Foreskin fibroblast (primary cell): ENCODE measurements at places on chromosomes 3 and 15.
A peak's percentile ranks its signal among the peaks of the same experiment; 100 is the strongest.

DNA sequence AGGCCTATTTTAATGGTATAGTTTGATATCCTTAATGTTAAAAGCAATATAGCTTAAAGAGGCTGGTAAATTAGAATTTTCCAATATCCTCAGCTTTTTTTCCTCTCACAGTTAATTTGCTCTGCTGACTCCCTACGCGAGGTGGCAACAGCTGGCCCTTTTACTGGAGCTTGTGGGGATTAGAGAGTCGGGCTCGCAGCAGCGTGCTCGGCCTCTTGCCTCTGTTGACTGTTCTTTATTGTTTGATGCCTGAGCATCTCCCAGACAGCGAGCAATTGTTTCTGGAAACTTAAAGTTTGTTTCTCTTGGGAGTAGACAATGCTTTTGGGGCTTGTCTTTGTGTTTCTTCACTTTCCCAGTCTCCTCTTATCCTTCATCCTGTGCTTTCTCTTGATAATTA, 80.8 kb downstream of the OPA1 start:
- DNase-seq = no peak

DNA sequence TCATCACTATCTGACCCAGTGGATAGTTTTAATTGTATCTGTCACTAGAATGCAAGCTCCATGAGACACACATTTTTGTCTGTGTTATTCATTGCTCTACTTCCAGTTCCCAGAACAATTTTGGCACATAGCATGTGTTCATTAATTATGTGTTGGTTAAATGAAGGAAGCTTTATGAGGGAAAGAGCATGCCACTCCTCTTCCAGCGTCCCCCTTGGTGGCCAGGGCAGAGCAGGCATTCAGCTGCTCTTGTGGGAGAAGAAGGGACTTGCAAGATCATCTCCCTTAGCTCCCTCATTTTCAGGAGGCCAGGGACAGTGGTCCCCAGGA, 489 bp upstream of the GALNT15 start:
- peak; percentile 69 for DNase-seq

DNA sequence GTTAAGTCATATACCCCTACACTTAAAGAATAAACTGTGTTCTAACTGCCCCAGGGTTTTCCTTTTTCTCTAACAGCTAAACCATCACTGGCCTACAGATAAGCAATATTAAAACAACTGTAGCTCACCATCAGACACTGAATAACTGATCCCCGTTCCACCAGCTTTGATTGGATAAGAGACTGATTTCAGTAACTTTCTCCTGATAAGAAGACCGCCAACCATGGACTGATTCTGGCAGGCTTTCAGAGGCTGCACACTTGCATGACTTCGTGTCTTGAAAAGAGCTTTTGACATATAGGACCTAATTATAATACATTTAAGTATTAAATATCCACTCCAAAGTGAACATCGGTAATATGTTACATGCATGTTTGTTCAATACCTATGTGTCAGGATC, 15.3 kb upstream of the CEP97 start:
- DNase-seq = no peak

DNA sequence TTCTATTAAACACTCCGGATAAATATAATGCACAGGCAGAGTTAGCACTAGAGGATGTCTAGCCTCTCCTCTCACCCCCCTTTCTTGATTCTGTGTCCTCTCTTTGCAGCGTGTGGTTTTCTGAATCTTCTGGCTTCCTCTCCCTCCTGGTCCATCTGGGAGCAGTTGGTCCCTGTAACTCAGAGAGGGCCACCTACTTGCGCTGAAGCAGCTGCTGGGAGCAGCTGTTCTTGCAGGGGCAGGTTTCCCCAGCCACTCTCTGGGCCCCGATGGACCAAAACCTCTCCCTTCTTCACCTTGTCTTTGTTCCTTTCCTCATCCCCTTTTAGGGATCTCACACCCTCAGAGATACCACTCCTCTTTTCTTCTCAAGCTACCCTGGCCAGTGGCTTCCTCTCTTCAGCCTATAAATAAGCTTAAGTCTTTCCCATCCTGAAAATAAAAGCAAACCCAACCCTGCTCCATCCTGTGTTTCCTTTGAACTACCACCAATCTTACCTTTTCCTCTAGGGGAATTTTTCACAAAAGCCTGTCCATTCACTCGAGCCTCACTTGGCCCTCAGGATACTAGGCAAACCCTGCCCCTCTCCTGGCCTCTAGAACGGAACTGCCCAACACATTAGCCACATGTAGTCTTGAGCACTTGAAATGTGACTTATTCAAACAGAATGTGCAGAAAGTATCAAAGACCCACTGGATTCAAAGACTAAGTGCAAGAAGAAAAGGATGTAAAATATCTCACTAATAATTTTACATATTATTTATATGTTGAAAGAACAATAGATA, 59.7 kb downstream of the STARD5 start:
- DNase-seq = no peak

- DNase-seq = no peak
These were observed 22.5 kb upstream of the SEMA3F start for GRCh38 chr3:50132421-50133282.

- no peak for DNase-seq
These were observed 11.8 kb upstream of the CSTA start for GRCh38 chr3:122313281-122313680.

- DNase-seq = no peak
These were observed 10.7 kb downstream of the KLF15 start for GRCh38 chr3:126346466-126346865.

- DNase-seq = no peak
These were observed 187.8 kb downstream of the TLE3 start for GRCh38 chr15:69909719-69910444.

DNA sequence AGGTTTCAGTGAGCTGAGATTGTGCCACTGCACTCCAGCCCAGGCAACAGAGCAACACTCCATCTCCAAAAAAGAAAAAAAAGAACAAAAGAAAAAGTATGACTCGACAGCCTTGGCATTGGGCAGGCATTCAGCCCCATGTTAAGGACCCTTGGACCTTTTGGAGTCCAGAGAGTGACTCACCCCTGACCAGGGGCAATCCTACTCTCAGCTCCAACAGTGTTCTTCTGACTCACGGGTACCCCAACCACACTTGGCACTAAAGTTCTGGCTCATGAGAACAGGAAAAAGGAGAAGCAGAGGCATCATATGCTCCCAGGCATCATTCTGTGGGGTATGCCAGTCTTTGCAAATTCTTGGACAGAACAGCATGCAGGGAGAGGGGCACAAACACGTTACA, 252.4 kb upstream of the HES1 start:
- DNase-seq = no peak

GRCh38 chr3:31959951-31960792, 20.9 kb downstream of the OSBPL10 start:
- DNase-seq = no peak

- no peak for DNase-seq
These were observed 348.6 kb downstream of the PLOD2 start for GRCh38 chr3:145812391-145812790.

DNA sequence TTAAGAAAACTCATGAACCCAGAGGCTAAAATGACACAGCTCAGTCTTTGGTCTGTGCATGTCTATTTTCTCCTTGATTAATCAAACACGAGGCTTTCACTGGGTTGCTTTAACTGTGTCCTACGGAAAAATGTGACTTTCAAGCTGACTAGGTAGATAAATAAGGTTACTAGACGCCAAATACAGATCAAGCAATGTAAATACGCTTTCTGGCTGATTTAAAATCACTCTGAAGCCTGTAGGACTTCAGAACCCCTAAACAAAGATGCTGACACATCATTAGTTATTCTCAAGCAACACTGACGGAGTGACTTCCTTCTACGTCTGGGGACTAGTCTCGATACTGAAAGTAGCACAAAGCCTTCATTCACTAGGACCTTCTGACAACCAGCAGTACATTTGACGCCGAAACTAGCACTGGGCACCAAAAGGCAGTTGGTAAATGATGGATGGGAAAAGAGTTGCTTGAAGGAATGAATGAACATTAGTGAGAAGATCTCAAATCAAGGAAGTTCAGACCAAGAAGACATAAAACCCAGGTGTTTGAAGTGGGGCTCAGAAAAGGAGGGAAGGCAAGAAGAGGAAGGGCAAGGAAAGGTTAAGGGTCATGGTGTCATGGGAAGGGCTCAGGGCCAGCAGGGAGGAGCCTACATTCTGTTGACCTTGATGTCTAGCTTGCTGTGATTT, 67.1 kb upstream of the CDV3 start:
- no peak for DNase-seq

DNA sequence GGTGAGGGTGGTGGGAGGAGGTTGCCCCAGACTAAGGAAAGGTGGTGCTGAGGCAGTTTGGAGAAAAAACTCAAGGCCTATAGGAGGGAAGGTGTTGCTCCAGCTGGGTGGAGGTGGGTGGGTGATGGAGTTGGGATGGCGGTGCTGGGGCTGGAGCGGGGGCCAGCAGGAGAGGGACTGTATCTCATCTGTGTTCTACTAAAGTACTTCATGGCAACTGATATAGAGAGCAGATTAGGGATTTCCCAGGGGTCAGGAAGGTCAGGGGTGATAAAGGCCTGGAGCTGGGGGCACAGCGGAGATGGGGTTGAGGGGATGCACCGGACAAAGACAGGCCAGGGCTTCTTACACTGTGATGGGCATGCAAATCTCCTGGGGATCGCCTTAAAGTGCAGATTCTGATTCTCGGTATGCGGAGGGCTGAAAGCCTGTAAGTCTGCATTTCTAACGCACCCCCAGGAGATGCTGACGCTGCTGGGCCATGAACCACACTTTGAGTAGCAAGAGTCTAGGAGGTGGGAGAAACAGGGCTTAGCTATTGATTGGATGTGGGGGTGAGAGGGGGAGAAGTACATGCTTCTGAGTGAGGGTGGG, 4.2 kb downstream of the KLHL40 start:
- DNase-seq = no peak

DNA sequence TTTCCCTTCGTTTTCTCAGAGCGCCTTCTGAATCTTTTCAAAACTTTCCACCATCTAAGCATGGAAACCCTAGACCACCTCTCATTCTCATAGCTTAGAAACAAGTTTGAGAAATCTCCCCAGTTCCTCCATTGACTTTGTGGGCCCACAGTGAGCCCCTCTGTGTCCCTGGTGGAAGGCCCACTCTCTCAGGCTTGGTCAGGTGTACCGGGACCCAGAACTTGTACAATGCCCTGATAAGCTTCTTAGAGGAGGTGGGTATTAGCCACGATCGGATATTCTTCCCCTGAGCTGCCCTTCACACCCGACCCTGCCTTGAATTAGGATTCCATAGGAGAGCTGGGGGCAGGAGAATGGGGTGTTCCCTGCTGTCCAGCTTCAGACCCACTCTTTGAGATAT, at the start of gene SLC24A1:
SLC24A1 (plus strand) TSS at position 301 of the 400 bp plus-strand sequence. CDS start 2,143 bp downstream, outside the sequence.
- no peak for DNase-seq

GRCh38 chr15:87871731-87872320, 384.7 kb downstream of the NTRK3 start:
- DNase-seq = no peak

DNA sequence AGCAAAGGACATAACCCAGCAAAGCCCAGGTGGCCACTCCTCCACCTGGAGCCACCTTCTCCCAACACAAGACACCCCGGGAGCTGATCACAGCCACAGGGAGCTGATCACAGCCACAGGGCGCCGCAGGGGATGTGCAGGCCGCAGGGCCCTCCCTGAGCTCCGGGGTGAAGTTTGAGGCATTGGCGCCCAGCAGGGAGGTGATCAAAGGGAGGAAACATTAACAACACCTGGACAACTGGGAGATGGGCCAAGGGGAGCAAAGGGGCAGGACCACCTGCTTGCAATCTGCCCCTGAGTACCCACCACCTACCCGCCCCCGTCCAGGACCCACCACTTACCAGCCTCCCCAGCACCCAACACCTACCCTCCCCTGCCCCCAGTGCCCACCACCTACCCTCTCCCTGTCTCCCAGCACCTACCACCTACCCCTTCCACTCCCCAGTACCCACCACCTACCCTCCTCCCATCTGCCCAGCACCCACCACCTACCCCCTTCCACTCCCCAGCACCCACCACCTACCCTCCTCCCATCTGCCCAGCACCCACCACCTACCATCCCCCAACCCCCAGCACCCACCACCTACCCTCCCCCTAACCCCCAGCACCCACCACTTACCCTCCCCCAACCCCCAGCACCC, 2.4 kb downstream of the UROC1 start:
- no peak for DNase-seq

GRCh38 chr3:115713284-115713683, 90.0 kb downstream of the GAP43 start:
- no peak for DNase-seq

DNA sequence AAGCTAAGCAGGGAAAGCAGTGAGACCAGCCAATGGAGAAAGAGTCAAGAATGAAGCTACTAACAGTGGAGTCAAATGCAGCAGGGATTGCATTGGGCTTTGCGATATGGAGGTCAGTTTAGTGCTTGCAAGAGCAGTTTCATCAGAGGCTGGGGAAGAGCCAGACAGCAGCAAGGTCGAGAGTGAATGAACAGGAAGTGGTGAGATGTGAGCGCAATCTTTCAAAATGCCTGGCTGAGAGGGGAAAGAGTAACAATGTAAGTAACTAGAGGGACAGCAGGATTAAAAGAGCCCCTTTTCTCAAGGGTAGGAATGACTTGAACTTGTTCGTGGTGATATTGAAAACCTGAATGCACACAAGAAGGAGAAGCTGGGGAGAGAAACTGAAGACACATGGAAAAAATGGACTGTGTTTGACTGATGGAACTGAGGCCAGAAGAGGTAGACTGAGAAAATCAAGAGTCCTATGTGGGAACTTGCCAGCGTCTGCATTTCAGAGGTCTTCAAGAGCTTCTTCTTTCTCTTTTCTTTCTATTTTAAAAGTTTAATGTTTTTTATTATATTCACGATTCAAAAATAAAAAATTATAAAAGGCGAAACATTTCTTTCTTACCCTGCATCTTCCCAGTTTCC, 30.6 kb upstream of the GPR160 start:
- peak; percentile 71 for DNase-seq

- DNase-seq = no peak
These were observed 26.3 kb downstream of the CCDC13 start for GRCh38 chr3:42746455-42747450.

- DNase-seq = no peak
These were observed 5.9 kb upstream of the TRA2B start for GRCh38 chr3:185943760-185944106.

GRCh38 chr3:134956395-134956794, 161.3 kb downstream of the EPHB1 start:
- no peak for DNase-seq

DNA sequence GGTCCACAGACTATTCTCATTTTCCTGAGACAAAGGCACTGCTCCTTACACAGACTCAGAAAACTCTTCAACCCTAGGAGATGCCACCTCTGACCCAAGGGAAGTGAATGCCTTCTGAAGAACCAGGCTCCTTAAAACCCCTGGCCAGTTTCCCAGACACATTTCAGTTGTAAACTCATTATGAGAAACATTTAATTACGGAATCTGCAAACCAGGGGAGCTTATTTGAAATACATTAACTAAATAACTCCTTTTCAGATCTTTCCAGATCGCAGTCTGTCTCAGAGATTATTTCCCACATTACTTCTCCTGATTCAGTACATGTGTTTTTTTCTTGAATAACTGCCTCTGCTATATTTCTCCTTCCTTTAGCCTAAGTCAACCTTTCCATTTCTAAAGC, 17.6 kb downstream of the MYO5A start:
- peak; percentile 26 for DNase-seq

GRCh38 chr15:88912500-88912921, 668 bp downstream of the MFGE8 start:
- peak; percentile 65 for DNase-seq

GRCh38 chr3:5205165-5205941, 17.8 kb downstream of the EDEM1 start:
- no peak for DNase-seq

- no peak for DNase-seq
These were observed 71.1 kb downstream of the CDAN1 start for GRCh38 chr15:42665827-42666226.

- DNase-seq = peak; percentile 3
These were observed 130.4 kb downstream of the SUCLG2 start for GRCh38 chr3:67524046-67524445.

- no peak for DNase-seq
These were observed 570.4 kb upstream of the TGFBR2 start for GRCh38 chr3:30035935-30036567.
